ENCODE measurements at places on chromosomes 1 and 21.

DNA sequence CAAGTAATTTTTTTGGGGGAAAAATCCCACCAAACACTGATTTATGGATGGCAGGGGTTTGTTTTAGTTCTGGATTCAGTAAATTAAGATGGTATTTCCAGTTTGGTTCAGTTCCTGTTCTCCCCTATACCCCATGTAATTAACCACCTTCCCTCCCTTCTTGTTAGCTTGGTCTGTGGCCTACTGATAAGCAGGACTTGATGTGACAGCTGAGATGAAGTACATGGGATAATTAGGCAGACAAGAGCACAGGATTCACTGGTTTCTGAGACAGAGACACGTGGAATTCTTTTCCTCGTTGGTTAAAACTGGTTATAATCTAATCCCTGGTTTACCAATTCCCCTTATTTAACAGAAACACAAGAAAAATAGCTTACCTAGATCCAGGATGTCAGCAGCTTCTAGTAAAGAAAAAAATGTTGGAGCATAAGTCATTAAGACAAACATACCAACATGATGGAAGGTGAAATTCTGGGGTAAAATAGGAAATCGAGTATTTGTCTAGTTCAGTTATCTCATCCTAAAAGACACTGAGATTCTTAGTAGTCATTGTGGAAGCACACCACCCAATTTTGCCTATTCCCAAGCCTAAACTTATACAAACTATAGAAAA, 81.5 kb downstream of the SCMH1 start:
- DNase-seq, result no peak

GRCh38 chr1:64948216-64948615, 18.1 kb downstream of the JAK1 start:
- no peak for DNase-seq

DNA sequence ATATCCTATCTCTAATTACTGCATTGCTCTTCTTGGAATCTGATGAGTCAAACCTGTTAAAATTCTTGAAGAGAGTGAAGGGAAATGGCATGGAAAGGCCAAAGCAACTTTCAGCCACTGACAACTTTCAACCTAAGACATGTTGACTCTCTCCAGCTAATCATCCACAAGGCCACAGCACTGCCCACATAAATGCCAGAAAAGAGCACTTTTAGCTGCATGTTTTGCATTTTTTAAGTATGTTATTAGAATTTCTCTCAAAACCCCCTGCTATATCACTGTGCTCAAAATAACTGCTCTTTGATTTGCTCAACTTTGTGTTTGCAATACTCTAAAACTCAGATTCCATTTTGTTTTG, 352.5 kb downstream of the ADGRL2 start:
- DNase-seq, result no peak

DNA sequence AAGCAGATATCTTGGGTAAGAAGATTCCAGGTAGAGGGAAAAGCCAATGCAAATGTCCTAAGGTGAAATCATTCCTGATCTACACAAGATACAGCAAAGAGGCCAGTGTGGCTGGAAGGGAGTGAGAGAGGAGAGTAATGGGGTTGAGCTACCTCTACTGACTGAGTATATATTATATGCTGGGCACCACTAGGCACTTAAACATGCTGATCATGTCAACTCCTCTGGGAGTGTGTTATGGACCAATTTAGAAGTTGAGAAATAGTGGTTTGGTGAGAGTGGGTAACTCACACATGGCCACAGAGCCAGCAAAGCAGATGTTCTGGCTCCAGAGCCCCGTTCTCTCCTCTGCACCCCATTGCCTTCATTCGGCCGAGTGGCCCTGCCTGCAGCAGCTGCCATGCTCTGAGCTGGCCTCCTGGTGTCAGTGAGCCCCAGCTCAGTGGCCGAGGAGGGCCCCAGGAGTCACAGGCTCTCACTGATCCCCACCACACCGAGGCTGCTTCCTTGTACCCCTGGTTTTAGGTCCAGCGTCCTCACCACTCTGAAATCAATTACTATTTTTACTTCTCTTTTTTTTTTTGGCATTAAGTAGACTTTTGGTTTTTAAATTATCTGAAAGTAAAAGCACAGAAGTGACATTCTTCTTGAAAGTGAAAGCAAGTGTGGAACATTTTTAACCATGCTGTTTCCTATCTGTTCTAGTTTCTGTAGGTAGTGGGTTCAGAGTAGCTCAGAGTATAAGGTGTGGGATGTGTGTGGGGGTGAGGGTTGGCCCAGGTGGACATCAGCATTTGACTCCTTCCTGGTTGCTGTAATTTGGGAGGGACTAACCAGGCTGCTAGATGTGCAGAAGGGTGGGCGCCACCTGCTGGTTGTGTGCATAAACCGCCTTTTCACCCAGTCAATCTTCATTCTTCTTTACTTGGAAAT, 45.8 kb upstream of the CRNN start:
- peak; percentile 83 for DNase-seq

DNA sequence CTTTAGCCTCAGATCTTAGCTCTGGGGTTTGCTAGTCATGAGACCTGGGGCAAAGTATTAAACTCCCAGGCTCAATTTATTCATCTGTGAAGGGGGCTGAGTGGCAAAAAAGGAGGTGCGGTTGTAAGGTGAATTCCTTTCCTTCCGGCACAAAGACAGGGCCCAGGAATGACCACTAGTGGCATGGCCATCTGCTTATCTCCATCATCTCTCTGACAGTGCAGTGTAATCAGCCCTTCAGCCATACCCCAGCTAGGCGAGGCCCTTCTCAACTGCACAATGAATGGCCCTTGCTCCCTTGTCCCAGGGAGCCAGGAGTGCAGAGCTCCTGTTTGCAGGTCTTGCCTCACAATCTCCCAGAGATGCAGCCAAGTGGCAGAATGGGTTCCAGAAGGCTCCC, 5.6 kb upstream of the SLC26A9 start:
- no peak for DNase-seq

GRCh38 chr21:39613041-39613934, 548 bp downstream of the B3GALT5 start:
- no peak for DNase-seq

- peak; percentile 2 for DNase-seq
Observed at GRCh38 chr21:9838738-9839642, 682.4 kb upstream of the TPTE start.

GRCh38 chr1:246035060-246035541, 472.0 kb downstream of the SMYD3 start:
- no peak for DNase-seq

- DNase-seq, result no peak
Observed at GRCh38 chr1:83928396-83928795, 70.5 kb downstream of the TTLL7 start.

- no peak for DNase-seq
Observed at GRCh38 chr1:99697580-99697979, 51.7 kb downstream of the PALMD start.
